ENCODE measurements at places on chromosomes 7 and 10.

- no peak for DNase-seq
Observed at GRCh38 chr7:148436571-148436970, 154.0 kb upstream of the C7orf33 start.

- DNase-seq = no peak
Observed at GRCh38 chr7:38425509-38425908, 152.1 kb upstream of the TARP start.

GRCh38 chr7:70533614-70534013 is 598.3 kb upstream of the GALNT17 start:
- no peak for DNase-seq

- DNase-seq = no peak
Observed at GRCh38 chr10:43968076-43968475, 319.4 kb upstream of the ZNF32 start.

DNA sequence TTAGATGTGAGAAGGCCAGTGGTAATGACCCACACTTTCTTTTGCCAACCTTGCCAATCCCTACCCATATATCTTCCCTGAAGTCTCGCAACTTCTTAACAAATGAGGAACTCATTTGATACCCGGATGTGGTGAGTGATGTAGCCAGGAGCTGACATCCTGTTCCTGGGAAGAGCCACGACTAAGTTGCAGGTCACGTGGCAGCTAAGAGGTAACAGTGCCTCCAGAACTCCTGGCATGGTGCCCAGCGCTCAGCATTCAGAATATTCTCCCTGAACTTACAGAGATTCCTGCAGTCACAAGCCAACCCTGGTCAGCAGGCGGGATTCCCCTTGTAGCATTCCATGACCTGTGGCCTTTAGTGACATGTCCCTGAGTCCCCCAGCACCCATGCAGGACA is 282.5 kb downstream of the GALNT17 start:
- DNase-seq = no peak

DNA sequence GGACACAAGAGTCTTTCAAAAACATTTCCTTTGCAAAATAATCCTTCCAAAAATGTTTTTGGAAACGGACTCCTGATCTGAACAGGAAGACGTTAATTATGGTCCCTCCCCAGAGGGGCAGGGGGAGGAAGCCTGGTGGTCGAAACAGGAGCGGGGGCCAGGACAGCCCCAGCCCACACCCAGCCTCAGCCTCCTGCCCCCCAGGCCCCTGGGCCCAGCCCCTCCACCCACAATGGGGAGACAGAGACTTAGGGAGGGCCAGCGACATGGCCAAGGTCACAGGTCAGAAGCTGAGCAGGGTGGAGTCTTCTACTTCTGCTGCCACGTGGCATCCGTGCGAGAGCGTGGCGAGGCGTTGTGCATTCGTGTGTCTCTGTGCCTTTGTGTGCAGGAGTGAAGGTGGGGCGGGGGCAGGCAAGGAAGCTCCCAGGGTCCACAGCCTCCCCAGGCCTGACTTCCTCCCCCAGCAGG is 14.0 kb upstream of the GRIFIN start:
- DNase-seq = no peak

GRCh38 chr7:34438436-34438835 is 219.6 kb upstream of the NPSR1 start:
- DNase-seq = no peak

GRCh38 chr7:50474382-50475160 is 24.4 kb upstream of the FIGNL1 start:
- no peak for DNase-seq

DNA sequence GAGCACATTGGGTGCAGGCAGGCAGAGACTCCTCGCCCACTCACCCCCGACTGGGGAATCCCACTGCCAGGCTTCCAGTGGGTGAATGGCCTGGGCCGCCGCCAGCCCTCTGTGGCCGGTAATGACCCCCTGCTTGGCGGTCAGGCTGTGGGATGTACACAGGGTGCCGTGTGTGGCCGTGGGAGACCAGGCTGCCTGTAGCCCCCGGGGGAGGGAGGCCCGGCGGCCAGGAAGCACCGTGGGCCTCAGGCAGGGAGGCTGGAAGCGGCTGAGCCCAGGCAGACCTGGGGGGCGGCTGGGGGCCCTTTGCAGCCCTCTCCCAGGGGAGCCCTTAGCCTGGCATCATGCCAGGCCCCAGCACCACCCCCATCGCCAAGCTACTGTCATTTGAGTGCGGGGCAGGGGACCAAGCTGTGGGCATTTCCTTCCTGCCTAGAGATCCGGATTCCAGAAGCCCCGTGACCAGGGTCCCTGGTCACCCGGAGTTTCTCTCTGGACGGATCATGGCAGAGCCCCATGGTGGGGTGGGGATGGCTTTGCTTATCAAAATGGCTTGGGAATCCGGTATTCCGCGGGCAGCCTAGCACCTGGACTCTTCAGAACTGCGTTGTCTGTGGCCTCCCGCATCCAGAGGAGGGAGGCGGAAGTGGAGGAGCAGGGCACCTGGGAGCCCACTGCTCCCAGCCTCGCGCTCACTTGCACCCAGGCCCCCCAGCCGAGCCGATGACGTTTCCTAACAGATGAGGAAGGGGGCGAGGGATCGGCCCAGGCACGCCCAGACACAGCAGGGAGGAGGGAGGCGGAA is 1.1 kb downstream of the TTYH3 start:
- no peak for DNase-seq

DNA sequence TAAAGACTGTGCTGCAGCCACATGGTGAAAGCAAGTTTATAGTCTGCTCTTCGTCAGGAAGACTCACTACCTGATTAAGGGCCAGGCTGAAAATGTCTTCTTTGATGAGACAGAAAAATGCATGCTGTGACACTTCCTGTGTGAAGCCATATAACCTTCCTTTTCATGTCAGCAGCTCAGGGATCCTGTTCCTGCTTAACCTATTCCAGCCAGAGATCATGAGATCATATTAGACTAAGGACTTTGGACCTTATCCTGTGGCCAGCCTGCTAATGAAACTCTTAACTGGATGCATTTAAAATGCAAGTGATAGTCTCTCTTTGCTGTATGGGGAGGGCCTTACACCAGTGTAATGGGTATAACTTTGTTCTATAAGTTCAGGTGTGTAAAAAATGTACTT is 165.2 kb downstream of the PTEN start:
- DNase-seq = no peak

DNA sequence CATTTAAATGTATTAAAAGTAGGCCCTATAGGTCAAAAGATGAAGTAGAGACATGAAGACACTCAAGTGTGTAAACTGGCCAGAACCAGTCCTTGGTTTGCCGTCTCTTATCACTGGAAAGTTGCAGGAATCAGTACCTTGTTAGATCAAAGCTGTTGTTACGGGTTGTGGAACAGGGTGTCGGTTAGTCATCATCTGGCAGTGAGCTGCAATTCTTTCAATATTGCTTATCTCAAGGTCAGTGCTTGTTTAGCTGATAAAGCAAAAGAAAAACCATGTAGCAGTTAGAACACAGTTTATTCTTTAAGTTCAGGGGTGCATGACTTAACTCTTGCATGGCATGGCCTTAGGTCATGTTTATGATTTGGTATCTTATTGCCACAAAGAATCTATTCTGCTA is 10.0 kb upstream of the SLC13A1 start:
- no peak for DNase-seq

DNA sequence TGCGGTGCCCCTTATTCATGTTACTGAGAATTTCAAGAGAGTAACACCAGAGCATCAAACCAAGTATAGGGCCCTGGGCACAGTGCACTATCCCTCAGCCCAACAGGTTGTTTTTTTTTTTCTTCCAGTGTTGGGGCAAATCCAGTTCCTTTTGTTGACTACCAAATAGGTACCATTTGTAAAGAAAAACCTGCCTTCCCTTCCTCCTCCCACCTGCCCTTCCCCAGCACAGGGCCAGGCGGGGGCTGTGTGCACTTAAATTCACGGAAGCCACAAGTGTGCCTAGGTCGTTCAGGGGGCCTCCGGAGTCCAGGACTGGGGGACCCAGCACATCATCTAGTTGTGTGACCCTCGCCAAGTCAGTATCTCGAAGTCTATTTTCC is 595 bp upstream of the SFXN4 start:
- no peak for DNase-seq

GRCh38 chr7:88013981-88014380 is 79.9 kb downstream of the ADAM22 start:
- no peak for DNase-seq

DNA sequence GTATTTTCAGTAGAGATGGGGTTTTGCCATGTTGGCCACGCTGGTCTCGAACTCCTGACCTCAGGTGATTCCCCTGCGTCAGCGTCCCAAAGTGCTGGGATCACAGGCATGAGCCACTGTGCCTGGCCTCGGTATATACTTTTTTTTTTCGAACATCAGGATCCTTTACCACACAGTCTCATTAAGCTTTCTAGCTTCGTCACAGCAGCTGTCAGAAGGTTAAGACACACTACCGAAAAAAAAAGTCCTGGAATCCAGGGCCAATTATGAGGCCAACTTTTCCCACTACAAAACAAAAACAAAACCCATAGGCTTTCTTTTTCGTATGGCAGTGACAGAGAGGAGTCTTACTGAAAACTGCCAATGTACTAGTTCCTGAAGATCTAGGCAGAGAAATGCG is 30.7 kb downstream of the ZC3HC1 start:
- DNase-seq = no peak

GRCh38 chr7:136128050-136128449 is 150.9 kb upstream of the MTPN start:
- no peak for DNase-seq

- no peak for DNase-seq
Observed at GRCh38 chr10:60427148-60427547, 37.5 kb upstream of the ANK3 start.

- DNase-seq = no peak
Observed at GRCh38 chr10:100655326-100655759, 90.0 kb upstream of the PAX2 start.

DNA sequence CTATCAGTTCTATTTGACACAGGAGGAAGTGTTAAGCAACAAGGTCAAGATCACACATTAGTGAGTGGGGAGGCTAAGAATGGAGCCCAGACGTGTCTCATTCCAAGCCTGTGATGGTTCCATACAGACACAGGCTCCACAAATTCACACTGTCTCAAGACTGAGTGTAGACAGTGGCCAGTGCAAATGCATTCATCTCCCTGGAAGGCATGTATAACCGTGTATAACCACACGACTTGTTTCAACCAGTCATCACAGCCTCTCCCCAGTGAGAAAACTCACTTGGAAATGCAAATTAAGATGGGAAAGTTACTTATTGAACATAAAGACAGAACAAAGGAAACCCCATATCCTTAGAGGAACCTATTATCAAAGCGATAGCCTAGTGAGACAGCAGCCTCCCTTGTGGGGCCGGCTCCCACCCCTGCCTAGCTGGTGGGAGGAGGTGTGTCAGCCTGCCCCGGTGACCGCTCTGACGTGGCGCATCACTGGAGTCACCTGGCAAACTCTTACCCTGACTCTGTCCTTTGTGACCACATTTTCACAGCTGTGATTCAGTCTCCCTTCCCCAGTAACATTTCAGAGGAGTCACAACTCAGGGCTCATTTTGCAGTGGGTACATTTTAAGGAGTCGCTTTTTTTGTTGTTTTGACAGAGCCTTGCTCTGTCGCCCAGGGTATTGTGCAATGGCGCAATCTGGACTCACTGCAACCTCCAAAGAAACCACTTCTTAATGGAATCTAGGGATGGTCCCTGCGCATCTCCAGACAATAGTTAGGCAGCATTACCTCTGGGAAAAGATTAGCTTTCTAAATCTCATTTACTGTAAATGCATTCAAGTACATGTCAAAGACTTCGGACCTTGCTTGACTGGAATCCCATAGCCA is 126.6 kb upstream of the PARD3 start:
- no peak for DNase-seq

- DNase-seq = no peak
Observed at GRCh38 chr7:36276428-36277248, 113.0 kb upstream of the ANLN start.

DNA sequence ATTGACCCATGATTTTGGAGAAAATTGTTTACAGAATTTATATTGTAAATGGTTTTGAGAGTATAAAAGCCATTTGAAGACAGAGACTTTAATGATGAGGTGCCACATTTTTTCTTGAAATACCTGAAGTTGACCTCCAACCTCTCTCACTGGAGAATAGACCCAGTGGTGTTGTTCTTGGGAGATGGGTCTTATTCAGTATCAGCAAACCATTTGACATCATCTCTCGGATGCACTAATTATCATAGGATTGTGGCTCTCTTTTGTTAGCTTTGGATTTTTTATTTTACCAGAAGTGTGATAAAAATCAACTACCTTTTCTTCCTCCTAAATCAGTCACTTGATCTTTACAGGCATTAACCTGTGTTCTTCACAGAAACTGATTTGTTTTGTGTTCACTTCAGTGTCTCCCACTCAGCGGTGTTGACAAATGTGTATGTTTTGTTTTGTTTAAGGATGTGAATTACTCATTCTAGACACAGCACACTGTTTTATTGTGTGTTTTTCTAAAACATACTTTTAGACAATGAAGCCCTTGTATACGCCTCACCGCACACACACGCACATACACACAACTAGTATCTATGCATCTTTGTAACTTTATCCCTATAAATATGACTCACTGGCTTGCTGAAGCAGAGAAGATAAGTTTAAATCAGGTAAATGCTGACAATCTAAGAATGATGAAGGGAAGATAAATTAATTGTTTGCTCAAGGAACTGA is 455.6 kb downstream of the INHBA start:
- DNase-seq = no peak

DNA sequence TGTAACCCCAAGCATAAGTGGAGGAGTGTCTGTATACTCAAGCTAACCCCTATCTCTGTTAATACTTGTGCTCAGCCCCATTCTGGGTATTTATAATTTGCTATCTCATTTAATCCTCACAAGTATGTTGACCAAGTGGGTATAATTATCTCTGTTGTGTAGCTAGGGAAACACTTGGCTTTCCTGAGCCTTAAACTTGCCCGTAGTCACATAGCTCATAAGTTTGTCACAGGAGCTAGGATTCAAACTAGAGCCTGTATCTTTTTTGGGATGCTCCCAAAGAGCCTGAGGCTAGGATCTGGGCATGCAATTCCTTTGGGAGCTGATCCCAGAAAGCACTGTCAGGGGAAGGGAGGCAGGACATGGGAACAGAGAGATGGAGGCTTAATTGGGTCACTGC is 377.4 kb downstream of the GALNT17 start:
- no peak for DNase-seq

- DNase-seq = no peak
Observed at GRCh38 chr10:387909-388660, 252.8 kb downstream of the ZMYND11 start.

DNA sequence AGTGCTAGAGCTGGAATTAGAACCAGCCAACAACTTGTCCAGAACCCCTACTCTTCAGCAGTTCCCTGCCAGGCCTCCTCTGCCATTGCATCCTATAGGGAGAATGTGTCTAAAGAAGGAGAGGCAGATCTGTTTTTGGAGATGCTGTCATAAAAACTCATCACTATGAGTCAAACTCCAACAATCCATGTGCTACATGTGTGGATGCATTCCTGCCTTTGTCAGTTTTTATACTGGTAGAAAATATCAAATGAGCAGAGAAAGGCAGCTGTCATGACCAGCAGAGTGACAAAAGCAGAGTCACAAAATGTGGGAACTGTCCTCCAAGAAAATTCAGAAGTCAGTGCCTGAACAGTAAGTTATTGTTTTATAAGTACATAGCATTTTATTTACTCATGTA is 93.0 kb downstream of the ABLIM1 start:
- no peak for DNase-seq

GRCh38 chr7:81618396-81619014 is 151.3 kb downstream of the HGF start:
- no peak for DNase-seq
